ENCODE measurements at places on chromosomes 6 and 20.
A peak's percentile ranks its signal among the peaks of the same experiment; 100 is the strongest.

GRCh38 chr6:80356000-80356399 is 249.5 kb downstream of the BCKDHB start:
- no peak for DNase-seq

- no peak for DNase-seq
Measured at GRCh38 chr6:63353286-63353630, 33.5 kb upstream of the LGSN start.

GRCh38 chr6:112338166-112338709 is 8.9 kb upstream of the RFPL4B start:
- no peak for DNase-seq

DNA sequence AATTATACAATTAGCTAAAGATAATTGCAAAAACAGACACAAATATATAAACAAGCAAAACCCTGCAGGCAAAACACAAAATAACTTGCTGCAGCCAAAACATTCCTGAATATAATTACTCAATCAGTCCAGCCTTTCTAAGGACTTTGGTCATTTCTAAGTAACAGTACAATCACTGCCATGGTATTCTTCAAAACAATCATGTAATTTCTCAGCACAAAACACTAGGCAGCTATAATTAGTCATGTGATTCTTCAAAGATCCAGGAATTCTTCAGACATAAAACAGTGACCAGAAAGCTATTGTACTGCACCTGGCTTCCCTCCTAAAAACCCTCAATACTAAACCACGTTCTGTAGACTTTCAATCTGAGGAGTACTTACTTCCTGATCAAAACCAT is 881.1 kb downstream of the EPHA7 start:
- peak; percentile 24 for DNase-seq

DNA sequence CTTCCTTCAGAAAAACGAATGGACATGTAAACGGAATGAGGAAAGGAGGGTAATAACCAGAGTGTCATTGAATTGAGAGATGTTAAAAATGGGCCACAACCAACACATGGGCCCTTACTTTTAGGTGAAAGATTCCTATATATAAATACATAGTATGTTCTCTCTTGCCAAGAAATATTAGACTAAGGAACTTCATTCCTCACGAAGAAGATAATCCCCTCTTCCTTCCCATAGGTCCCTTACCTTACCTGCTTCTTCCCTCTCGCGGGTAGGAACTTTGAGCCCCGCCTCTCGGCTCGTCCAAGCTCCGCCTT is 295 bp upstream of the TBC1D22B start:
- DNase-seq, result no peak

- no peak for DNase-seq
Measured at GRCh38 chr6:169880516-169880915, 129.1 kb downstream of the ERMARD start.

- no peak for DNase-seq
Measured at GRCh38 chr20:40922865-40923264, 105.8 kb upstream of the TOP1 start.

DNA sequence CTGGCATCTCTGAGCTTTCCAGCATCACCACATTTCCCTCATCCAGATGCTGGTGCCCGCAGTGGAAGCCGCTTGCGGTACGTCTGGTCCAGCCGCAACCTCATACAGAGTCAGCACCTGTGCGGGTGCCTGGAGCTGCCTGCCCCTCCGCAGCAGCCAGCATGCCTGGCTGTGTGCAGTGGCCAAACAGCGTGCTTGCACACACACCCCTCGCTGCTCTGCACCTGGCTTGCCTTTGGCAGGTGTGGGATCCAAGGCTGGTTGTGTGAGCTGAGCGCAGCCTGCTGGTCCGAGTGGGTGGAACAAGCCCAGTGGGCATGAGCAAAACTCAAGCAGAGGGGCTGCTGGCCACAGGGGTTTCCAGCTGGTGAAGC is 3.1 kb upstream of the HINT3 start:
- no peak for DNase-seq

GRCh38 chr6:92354270-92354829 is 1065.0 kb downstream of the EPHA7 start:
- no peak for DNase-seq

- DNase-seq, result no peak
Measured at GRCh38 chr20:496126-496696, 33.9 kb upstream of the TBC1D20 start.

DNA sequence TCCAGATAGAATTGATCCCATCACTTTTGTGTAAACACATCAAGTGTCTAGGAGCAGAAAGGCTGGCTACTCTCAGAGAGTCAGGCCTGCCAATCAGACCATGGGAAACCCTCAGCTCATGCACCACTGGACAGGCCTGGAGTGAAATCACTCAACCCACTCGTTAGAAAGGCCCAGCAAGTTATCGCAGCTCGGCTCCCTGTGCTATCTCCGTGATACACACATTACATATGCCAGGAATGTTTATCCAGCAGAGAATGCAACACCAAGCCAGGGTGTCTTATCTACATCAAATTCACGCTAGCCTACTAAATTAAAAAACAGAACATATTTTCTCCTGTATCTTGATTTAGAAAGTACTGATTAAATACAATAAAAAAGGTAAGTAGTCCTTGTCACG is 232.4 kb upstream of the FOXQ1 start:
- no peak for DNase-seq

DNA sequence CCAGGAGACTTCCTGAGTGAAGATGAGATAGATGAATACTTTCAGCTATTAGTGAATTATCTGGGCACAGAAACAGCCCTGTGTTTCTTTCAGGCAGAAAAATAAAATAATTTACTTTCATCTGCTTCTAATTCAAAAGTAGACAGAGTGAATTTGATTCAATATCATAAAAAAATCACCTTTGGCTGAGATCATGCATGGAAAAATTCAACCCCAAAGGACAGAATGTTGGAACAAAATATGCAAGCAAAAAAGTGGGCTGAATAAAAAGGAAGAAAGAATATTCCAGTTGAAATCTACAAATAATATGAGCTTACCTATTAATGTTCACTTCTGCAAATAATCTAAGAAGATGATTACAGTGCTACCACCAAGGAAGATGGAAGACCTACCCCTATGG is 546.9 kb downstream of the TFAP2B start:
- DNase-seq, result peak; percentile 63

DNA sequence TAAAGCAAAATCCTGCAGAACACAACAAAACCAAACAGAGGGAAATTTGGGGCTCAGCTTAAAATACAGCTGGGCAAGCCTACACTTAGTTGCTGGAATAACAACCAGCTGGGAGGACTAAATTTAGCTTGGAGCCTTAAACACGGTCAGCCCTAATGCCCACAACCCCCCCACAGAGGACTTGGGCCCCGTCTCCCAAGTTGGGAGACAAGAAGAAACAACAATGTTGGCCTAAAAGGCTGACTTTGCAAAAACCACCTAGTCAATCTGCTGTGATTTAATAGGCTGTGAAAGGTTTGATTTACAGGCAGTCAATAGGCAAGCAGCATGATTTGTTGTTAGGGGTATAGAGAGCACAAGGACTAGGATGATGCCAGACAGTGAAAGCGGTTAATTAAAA is 40.3 kb upstream of the ARMC2 start:
- peak; percentile 63 for DNase-seq

DNA sequence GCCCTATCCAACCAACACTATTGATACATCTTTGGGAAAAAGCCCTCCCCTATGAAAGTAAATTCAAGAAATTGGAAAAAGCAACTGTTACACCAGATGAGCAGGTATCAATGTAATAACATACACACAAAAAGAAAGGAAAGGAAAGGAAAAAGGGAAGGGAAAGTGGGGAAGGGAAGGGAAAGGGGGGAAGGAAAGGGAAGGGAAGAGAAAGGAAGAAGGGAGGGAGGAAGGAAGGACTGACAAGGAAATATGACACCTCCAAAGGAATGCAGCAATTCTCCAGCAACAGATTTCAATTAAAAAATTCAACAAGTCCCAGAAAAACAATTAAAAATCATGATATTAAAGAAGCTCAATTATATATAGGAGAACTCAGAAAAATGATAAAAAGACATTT is 176.9 kb upstream of the OPRM1 start:
- no peak for DNase-seq

- DNase-seq, result no peak
Measured at GRCh38 chr6:154345811-154346210, 10.8 kb downstream of the IPCEF1 start.

- no peak for DNase-seq
Measured at GRCh38 chr6:137767911-137768690, 99.0 kb upstream of the TNFAIP3 start.

- peak; percentile 63 for DNase-seq
Measured at GRCh38 chr6:105179244-105180065, at the start of gene POPDC3. POPDC3 (minus strand) TSS chr6:105180014; CDS start chr6:105161909, 18,105 bp downstream.

DNA sequence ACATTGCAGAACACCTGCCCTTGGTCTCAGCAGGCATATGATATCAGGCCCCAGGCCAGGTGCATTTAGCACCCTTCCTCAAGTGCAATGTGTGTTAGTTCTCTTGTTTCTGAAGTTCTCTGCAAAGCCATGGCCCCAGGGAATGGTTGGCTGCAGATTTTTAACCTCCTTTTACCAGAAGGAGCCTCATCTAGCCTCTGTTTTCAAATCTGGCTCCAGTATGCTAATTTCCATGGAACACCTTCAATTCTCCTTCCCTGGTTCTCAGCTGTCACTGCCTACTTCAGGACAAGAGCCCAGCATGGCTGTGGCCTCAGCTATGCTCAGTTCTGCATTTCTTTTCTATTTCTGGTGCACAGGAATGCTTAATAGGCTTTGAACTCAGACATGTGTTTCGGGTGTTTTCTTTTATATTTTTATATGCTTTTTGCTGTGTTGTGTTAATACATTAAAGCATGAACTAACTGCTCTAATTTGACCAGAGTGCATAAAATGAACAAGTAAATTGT is 51.6 kb upstream of the OGFRL1 start:
- DNase-seq, result peak; percentile 23

DNA sequence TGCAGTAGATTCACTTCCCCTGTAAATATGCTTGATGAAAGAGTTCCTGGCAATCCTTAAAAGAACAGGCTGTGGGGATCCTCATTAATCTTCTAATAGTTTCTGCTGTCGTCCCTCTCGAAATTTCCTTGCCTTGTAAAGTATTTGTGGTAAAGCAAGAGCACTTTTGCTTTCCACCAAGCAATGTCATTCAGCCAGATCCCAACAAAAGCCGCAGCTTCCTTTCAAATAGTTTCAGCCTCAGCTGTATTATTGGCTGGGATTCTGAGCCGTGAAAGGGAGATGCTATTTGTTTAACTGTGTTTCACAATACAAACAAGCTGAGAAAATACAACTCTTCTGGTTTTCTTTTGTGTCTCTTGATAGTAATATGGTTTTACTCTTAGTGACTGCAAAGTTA is 48.9 kb upstream of the EPHA7 start:
- DNase-seq, result peak; percentile 92

DNA sequence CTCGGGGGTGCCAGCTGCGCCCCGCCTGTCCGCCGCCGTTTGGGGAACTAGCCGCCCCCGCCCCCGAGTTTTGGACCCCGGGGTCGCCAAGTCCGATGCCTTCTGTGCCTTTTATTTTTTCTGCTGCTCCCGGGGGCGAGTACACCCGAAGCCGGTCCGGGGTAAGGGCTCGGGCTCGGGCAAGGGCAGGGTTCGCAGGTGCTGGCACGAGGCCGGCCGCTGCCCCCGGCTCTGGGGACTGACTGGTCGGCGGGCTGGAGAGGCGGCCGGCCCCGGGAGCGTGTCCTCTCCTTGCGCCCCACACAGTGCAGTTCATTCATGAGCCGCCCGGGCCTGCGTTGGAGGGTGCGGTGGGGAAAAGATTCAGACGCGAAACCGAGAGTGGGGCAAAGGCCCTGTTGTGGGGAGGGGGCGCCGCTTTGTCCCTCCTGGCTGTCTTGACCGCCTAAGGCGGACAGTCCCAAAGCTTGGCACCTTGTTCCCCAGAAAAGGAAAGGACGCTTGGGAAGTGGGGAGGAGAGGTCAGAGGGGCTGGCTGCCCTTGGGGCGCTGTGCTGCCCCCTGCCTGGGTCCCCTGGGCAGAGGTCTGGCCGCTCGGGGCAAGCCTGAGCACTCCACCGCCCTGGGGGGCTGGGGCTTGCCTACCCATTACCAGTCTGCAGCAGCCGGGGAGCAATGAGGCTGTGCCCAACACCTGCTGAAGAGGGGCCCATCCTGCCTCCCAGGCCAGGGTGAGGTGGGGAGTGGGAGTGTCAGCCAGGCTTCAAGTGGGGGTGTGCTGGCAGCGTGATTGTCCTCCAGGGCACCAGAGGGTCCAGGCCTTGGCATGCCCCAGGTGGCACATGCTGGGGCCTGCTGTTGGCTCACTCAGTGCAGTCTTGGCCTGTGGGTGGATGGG is 915 bp downstream of the TMEM63B start:
- DNase-seq, result peak; percentile 39

- no peak for DNase-seq
Measured at GRCh38 chr20:38864662-38865061, 59.2 kb downstream of the PPP1R16B start.

DNA sequence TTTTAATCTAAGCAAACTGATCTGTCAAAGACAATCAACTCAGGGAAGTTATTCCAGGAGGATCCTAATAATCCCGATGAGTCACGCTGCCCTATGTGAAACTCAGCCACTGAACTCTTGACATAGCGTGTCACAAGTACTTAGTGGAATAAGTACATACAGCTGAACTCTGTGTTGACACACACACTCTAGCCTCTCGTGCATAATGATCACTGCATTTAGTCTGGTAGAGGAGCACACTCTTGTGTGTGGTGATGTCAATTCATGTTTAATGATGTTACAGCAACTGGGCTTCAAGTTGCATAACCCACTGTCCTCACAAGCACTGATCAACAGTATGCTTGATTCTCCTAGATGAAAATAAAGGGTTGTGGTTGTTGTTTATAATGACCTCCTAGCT is 148.3 kb downstream of the HACE1 start:
- DNase-seq, result no peak

- no peak for DNase-seq
Measured at GRCh38 chr6:18241208-18242038, 22.9 kb downstream of the DEK start.

DNA sequence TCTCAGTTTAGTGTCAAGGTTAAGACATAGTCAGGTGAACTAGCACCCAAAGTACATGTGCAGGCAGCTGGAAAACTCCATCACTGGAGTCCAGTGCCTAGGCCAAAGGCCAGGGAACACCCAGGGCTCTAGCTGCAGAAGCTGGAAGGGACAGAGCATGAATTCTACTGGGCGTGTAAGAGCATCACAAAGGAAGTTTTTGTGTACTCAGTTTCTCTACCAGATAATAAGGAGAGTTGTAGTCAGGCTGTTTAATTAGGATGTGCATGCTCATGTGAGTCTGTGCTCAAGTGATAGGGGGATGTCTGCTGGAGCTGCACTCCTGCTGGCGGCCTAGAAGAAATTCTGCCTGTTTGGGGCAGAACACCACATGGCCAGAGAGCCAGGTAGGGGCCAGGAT is 8.1 kb downstream of the L3MBTL1 start:
- DNase-seq, result no peak

- DNase-seq, result no peak
Measured at GRCh38 chr6:84521511-84521910, 242.9 kb downstream of the TBX18 start.

- no peak for DNase-seq
Measured at GRCh38 chr6:54865091-54865631, 18.6 kb downstream of the FAM83B start.

All from muscle of leg (tissue), 16 donors.